Thyroid gland (tissue), 4 donors: ENCODE measurements at places on chromosomes 3 and 15. TPM values are rescaled to one million over a fixed set of nuclear protein-coding genes. Genes with fewer than 3 reads are reported as not detected.

- no peaks in the 10 kb centered on the region for H3K27me3 ChIP-seq
- no peaks in the 10 kb centered on the region for H3K4me1 ChIP-seq
- H3K36me3 ChIP-seq = no peaks in the 10 kb centered on the region
- H3K27ac ChIP-seq = no peak overlapping the region
Measured at GRCh38 chr3:190288836-190289235, 33.4 kb downstream of the CLDN1 start.

GRCh38 chr15:51093839-51094605, 684 bp downstream of the TNFAIP8L3 start:
- no peaks in the 10 kb centered on the region for H3K36me3 ChIP-seq
- no peak overlapping the region for H3K27ac ChIP-seq

GRCh38 chr3:53719796-53720195, 126.4 kb downstream of the CHDH start:
- no peaks in the 10 kb centered on the region for H3K4me1 ChIP-seq
- H3K4me3 ChIP-seq = no peak overlapping the region
- no peaks in the 10 kb centered on the region for H3K27me3 ChIP-seq

DNA sequence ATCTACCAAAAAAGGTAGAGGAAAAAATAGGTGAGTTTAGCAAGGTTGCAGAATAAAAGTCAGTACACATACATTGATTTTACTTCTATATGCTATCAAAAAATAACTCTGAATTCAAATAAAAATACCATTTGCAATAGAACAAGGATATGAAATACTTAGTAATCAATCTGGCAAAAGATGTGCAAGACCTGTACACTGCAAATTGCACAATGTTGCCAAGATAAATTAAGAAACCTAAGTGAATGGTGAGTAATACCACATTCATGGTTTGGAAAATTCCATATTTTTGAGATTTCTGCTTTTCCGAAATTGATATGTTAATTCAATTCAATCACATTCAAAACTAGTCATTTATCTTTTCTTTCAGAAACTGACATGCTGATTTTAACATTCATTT, 464.8 kb downstream of the EPHA3 start:
- peaks cover 8% of the 10 kb centered on the region for H3K4me1 ChIP-seq
- no peak overlapping the region for H3K27ac ChIP-seq
- no peak for DNase-seq
- H3K36me3 ChIP-seq = no peaks in the 10 kb centered on the region
- no peak overlapping the region for H3K4me3 ChIP-seq

DNA sequence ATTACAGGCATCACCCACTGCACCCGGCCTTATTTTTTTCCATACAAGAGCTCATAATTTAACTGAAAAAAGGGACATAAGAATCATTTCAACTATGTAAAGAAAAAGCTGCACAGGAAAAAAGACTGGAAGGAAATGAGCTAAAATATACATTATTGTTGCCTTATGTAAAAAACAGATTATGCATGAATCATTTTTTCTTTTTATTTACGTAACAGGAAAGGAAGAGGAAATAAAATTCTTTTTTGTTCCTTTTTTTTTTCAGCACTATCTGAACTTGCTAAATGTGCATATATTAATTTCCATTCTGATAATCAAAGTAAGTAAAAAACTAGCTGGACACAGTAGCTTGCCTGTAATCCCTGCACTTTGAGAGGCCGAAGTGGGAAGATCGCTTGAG, 12.1 kb downstream of the KIF9 start:
- no peaks in the 10 kb centered on the region for H3K4me1 ChIP-seq
- H3K27me3 ChIP-seq = no peaks in the 10 kb centered on the region
- DNase-seq = no peak
- no peak overlapping the region for H3K27ac ChIP-seq
- no peak overlapping the region for H3K4me3 ChIP-seq

DNA sequence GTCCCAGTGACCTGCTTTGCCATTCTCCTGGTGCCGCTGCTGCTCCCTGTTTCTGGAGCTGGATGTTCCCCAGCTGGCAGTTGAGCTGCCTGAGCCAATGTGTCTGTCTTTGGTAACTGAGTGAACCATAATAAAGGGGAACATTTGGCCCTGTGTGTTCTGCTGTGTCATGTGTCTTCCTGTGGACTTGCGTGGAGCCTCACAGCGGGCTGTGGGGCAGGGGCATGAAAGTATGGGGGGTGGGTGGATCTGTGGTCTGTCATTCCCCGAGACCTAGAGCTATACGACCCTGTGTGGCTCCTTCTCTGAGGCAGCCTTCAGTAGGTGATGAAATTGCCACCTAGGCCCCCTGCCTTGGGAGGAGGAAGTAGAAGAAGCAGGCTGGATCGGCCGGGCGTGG, 2.0 kb upstream of the PPCDC start:
- no peaks in the 10 kb centered on the region for H3K36me3 ChIP-seq
- DNase-seq = no peak
- no peak overlapping the region for H3K4me3 ChIP-seq
- H3K27me3 ChIP-seq = no peaks in the 10 kb centered on the region
- no peak overlapping the region for H3K27ac ChIP-seq

DNA sequence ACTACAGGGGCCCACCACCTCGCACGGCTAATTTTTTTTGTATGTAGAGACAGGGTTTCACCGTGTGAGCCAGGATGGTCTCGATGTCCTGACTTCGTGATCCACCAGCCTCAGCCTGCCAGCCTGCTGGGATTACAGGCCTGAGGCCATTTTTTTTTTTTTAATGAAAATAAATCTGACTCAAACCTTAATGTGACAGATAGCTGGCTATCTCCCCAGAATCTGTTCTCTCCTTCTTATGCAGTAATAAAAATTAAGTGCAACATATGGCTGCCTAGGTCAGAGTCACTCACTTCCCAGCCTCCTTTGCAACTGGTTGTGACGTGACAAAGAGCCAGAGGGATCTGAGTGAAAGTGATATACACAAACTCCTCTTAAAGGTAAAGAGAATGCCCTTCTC, 53.0 kb downstream of the ZNF148 start:
- peak overlapping the region; percentile 78 for H3K27ac ChIP-seq
- no peaks in the 10 kb centered on the region for H3K27me3 ChIP-seq
- peaks cover 71% of the 10 kb centered on the region for H3K4me1 ChIP-seq

GRCh38 chr15:72340366-72340765, 20.4 kb upstream of the CELF6 start:
- H3K4me1 ChIP-seq = no peaks in the 10 kb centered on the region
- no peak overlapping the region for H3K4me3 ChIP-seq
- H3K27me3 ChIP-seq = no peaks in the 10 kb centered on the region

- no peak for DNase-seq
- no peaks in the 10 kb centered on the region for H3K36me3 ChIP-seq
- no peaks in the 10 kb centered on the region for H3K27me3 ChIP-seq
- H3K4me3 ChIP-seq = no peak overlapping the region
- H3K4me1 ChIP-seq = no peaks in the 10 kb centered on the region
- H3K27ac ChIP-seq = no peak overlapping the region
Measured at GRCh38 chr3:94172695-94173310, 109.9 kb downstream of the NSUN3 start.

GRCh38 chr3:94616833-94617232, 554.0 kb downstream of the NSUN3 start:
- H3K27ac ChIP-seq = no peak overlapping the region
- DNase-seq = no peak
- no peaks in the 10 kb centered on the region for H3K27me3 ChIP-seq
- no peaks in the 10 kb centered on the region for H3K4me1 ChIP-seq
- no peak overlapping the region for H3K4me3 ChIP-seq

DNA sequence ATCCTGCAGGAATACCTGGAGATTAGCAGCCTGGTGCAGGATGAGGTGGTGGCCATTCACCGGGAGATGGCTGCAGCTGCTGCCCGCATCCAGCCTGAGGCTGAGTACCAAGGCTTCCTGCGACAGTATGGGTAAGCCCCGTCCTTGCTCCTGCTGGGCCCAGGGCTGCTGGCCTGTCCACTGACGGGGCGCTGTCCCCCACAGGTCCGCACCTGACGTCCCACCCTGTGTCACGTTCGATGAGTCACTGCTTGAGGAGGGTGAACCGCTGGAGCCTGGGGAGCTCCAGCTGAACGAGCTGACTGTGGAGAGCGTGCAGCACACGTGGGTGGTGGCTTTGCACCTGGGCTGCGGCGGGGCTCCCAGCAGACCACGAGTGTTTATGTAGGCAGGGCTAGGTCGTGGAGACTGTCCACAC, 5.0 kb downstream of the FES start:
- no peak overlapping the region for H3K27ac ChIP-seq
- H3K4me1 ChIP-seq = peaks cover 23% of the 10 kb centered on the region
- H3K4me3 ChIP-seq = no peak overlapping the region
- H3K27me3 ChIP-seq = no peaks in the 10 kb centered on the region
- peaks cover 51% of the 10 kb centered on the region for H3K36me3 ChIP-seq
- no peak for DNase-seq

The TMEM158 gene
- total RNA-seq = not detected

The TLR9 gene
- total RNA-seq = not detected

The CD47 gene
- 158 TPM for total RNA-seq

The ABI3BP gene
- total RNA-seq = 133 TPM
